GM23338 (cell line): ENCODE measurements at places on chromosomes 4 and X. TPM values are rescaled to one million over a fixed set of nuclear protein-coding genes. Genes with fewer than 3 reads are reported as not detected.

The PIR gene
- total RNA-seq, result 13.1 and 21.0 TPM in 2 replicates

- no peaks in the 10 kb centered on the region for H3K36me3 ChIP-seq
- no peak overlapping the region for H3K4me3 ChIP-seq
- H3K4me1 ChIP-seq, result peaks cover 5% of the 10 kb centered on the region; the same call in 1 of the 2 replicates
- H3K27me3 ChIP-seq, result no peaks in the 10 kb centered on the region
These were observed 1.4 kb upstream of the UFSP2 start for GRCh38 chr4:185426960-185427688.

DNA sequence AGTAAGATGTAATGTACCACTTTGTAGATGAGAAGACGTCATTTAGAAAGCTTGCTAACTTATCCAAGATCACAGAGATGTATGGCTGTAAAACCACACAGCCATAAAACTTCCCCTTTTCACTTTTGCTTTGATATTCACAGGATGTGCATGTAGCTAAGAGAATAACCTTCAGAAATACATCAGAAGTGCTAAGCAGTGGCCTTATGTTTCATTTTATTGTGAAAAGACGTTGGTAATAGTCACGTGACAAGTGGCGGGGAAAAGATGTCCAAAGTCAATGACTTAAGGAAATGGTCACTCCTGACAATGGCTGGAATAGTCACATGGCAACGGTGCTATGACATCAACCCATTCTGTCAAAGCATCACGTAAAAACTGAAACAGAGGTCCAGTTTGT, 12.9 kb upstream of the WDR17 start:
- no peaks in the 10 kb centered on the region; the same call in 1 of the 2 replicates for H3K4me1 ChIP-seq
- H3K27ac ChIP-seq, result no peak overlapping the region
- H3K36me3 ChIP-seq, result no peaks in the 10 kb centered on the region
- no peak for DNase-seq
- no peak overlapping the region for H3K4me3 ChIP-seq

DNA sequence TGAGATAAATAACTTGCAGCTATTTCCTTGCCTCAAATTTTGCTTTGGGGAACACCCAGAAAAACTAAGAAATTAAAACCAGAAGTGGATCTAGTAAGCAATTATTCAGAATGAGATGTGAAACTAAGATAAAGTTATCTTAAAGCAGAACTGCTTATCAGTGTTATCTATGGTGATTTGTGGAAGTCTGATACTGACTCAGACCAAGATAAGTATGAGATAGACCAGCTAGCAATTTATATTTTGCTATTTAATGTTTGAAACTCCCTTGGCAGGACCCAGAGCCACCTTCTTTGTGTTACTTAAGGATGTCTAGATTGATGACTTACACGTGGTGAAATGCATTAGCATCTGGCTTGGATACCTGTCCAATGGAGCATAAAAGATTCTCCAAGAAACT, 368.1 kb downstream of the EPHA5 start:
- no peak overlapping the region for H3K4me3 ChIP-seq
- no peaks in the 10 kb centered on the region for H3K36me3 ChIP-seq
- no peaks in the 10 kb centered on the region for H3K27me3 ChIP-seq
- no peak overlapping the region for H3K27ac ChIP-seq
- no peaks in the 10 kb centered on the region for H3K4me1 ChIP-seq
- DNase-seq, result no peak
